ENCODE measurements at places on chromosomes 2 and 18. TPM values are rescaled to one million over a fixed set of nuclear protein-coding genes. Genes with fewer than 3 reads are reported as not detected.

DNA sequence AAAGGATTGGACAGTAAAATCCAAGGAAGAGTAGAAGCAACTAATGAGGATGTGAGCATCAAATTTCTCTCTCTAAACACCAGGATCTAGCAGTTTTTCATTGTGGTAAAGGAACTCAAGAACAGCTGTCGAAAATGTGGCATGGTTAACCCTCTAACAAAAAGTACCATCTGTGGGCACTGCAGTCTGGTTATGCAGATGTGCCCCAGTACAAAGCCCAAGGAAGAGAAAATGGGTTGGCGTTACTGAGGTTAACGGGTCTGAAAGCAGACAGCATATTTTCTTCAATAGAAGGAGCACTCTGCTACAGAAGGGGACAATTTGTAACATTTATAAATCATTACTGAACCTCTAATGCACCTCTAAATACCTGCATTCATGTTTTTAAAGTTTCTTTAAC lies 253.0 kb upstream of the HNRNPA3 start:
- H3K4me3 ChIP-seq: no peak overlapping the region
- H3K27me3 ChIP-seq: peaks cover 1% of the 10 kb centered on the region
- no peaks in the 10 kb centered on the region for H3K4me1 ChIP-seq
- H3K36me3 ChIP-seq: no peaks in the 10 kb centered on the region
- DNase-seq: no peak
- H3K27ac ChIP-seq: no peak overlapping the region

DNA sequence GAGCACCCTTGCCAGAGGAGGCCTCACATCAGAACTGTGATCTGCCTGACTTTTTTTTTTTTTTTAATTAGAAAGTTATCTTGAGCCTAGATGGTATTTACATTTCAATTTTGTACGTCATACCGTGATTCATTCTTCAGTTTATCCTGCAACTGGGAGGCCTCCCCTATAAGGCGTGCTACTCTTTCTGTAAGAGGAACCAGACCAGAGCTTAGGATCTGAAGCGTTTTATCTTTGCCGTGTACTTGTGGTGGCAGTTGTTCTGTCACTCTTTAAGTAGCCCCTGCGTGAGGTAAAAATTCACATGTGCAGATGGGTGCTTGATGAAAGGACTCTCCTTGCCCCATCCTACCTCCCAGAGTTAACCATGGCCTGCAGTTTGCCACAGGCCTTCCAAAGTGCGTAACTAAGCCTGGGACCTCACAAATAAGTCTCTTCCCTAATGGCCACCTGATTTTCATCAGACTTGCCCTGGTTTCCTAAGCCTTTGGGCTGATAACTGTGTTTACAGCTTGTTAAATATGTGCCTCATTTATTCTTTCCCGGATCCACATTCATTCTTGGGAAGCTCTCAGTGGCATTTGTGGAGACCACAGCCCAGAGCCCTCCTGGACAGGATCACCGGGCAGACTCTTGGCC lies 96.0 kb downstream of the MTCL1 start:
- peaks cover 2% of the 10 kb centered on the region for H3K27me3 ChIP-seq
- peak overlapping the region; percentile 99 for H3K27ac ChIP-seq

GRCh38 chr2:30678410-30679137 lies 128.7 kb downstream of the CAPN13 start:
- no peak for DNase-seq
- no peak overlapping the region for H3K4me3 ChIP-seq
- H3K36me3 ChIP-seq: no peaks in the 10 kb centered on the region
- peaks cover 2% of the 10 kb centered on the region for H3K27me3 ChIP-seq

- H3K27me3 ChIP-seq: peaks cover under 1% of the 10 kb centered on the region
- H3K36me3 ChIP-seq: no peaks in the 10 kb centered on the region
- DNase-seq: no peak
- H3K4me3 ChIP-seq: no peak overlapping the region
These were observed 187.0 kb downstream of the OSR1 start for GRCh38 chr2:19171409-19171808.

DNA sequence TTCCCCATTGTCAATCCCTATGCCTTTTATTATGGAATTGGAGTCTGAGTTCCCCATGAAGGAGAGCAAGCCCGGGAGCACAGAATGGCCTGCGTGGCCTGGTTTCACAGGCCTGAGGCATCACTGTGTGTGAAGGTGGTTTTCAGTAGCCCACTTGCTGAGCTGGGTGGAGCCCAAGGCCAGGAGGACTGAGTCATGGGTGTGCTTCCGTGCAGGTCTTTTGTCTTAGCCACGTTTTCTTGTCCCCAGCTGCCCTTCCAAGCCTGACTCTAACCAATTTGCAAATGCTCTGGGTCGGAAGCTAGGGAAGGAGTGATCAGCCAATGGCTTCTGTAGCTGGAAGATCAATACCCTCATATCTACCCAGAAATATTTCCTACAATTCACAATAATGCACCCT lies 119.2 kb downstream of the MAPK4 start:
- no peaks in the 10 kb centered on the region for H3K4me1 ChIP-seq
- peaks cover 3% of the 10 kb centered on the region for H3K27me3 ChIP-seq
- no peak overlapping the region for H3K4me3 ChIP-seq
- no peaks in the 10 kb centered on the region for H3K36me3 ChIP-seq
- no peak for DNase-seq

GRCh38 chr2:16037808-16038457 lies 97.6 kb downstream of the MYCN start:
- no peak for DNase-seq
- H3K27ac ChIP-seq: no peak overlapping the region

GRCh38 chr2:21836719-21837118 lies 713.0 kb downstream of the TDRD15 start:
- DNase-seq: no peak
- H3K36me3 ChIP-seq: no peaks in the 10 kb centered on the region
- H3K27ac ChIP-seq: no peak overlapping the region
- peaks cover 1% of the 10 kb centered on the region for H3K27me3 ChIP-seq
- H3K4me1 ChIP-seq: no peaks in the 10 kb centered on the region

- no peak for DNase-seq
- no peak overlapping the region for H3K27ac ChIP-seq
- H3K4me1 ChIP-seq: peaks cover 37% of the 10 kb centered on the region
- peaks cover 1% of the 10 kb centered on the region for H3K27me3 ChIP-seq
These were observed 85.5 kb downstream of the LTBP1 start for GRCh38 chr2:33032245-33032644.

GRCh38 chr2:97918818-97919217 lies 76.9 kb downstream of the TMEM131 start:
- H3K36me3 ChIP-seq: peaks cover 54% of the 10 kb centered on the region
- no peak overlapping the region for H3K27ac ChIP-seq
- H3K4me1 ChIP-seq: peaks cover 20% of the 10 kb centered on the region
- H3K4me3 ChIP-seq: no peak overlapping the region
- no peak for DNase-seq

DNA sequence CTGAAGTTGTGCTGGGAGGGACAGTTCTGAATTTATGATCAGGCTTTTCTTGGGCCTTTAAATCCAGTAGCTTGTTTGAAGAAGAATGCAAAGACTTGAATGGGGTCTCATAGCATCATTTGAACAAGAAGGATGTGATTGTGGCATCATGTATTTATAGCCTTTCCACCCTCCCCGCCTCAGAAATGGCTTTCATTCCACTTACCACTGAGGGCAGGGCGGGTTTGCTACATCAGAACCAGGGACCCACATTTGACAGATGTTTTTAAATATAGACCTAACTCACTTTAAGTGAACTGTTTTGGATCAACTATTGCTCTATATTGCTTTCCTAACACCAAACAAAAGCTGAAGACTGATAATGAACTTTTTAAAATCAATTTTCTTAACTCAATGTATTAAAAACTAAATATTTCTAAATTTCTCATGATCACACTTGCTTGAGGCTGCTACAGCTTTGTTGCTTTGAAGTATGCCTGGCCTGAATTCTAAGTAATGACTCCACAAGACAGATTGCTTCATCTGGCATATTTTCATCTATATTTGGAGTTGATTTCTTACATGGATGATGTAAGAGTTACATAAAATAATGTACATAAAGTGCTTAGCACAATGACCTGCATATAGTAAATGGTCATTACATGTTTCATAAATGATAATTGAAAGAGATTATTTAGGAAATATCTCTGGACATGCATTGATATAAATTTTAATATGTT lies 1552.9 kb upstream of the SLC39A10 start:
- no peak for DNase-seq
- H3K27me3 ChIP-seq: no peaks in the 10 kb centered on the region
- H3K4me3 ChIP-seq: no peak overlapping the region
- no peaks in the 10 kb centered on the region for H3K4me1 ChIP-seq

DNA sequence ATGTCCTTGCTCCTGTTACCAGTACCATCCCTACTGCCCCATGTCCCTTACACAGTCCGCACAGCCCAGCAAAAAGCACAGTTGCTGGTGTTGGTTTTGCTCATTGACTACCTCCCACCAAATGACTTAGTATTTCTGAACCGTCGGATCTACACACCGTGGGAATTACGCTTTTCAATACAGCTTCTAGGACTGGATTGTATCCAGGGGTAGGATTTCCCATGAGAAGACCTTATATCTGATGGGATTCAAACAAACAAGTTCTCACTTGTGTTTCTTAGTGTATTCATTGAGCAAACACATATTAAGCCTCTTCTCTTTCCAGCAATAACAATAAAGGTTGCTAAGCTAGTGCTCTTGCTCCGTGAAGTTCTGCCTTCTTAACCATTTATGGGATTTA lies 25.8 kb downstream of the TRAPPC12 start:
- H3K4me3 ChIP-seq: no peak overlapping the region
- no peak overlapping the region for H3K27ac ChIP-seq
- no peak for DNase-seq
- H3K36me3 ChIP-seq: peaks cover 10% of the 10 kb centered on the region
- H3K4me1 ChIP-seq: no peaks in the 10 kb centered on the region

DNA sequence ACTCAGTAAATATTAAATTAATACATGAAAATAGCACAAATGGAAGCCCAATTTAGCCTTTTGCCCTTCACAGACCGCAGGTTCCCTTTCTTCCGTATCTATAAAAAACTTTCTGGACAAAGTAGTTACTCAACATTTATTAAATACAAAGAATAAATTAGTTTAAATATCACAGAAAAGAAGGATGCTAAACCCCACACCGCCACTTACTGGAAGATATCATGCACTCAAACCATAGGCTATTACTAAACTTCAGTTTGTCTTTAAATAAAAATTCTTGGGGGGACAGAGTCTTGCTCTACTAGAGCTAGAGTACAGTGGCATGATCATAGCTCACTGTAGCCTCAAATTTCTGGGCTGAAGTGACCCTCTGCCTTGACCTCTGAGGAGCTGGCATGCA lies 120.7 kb upstream of the FHL2 start:
- no peak overlapping the region for H3K27ac ChIP-seq
- H3K36me3 ChIP-seq: no peaks in the 10 kb centered on the region
- peaks cover 43% of the 10 kb centered on the region for H3K4me1 ChIP-seq
- no peak overlapping the region for H3K4me3 ChIP-seq
- DNase-seq: no peak

GRCh38 chr2:16019617-16020351 lies 79.4 kb downstream of the MYCN start:
- no peak overlapping the region for H3K27ac ChIP-seq
- no peaks in the 10 kb centered on the region for H3K27me3 ChIP-seq
- no peaks in the 10 kb centered on the region for H3K36me3 ChIP-seq

DNA sequence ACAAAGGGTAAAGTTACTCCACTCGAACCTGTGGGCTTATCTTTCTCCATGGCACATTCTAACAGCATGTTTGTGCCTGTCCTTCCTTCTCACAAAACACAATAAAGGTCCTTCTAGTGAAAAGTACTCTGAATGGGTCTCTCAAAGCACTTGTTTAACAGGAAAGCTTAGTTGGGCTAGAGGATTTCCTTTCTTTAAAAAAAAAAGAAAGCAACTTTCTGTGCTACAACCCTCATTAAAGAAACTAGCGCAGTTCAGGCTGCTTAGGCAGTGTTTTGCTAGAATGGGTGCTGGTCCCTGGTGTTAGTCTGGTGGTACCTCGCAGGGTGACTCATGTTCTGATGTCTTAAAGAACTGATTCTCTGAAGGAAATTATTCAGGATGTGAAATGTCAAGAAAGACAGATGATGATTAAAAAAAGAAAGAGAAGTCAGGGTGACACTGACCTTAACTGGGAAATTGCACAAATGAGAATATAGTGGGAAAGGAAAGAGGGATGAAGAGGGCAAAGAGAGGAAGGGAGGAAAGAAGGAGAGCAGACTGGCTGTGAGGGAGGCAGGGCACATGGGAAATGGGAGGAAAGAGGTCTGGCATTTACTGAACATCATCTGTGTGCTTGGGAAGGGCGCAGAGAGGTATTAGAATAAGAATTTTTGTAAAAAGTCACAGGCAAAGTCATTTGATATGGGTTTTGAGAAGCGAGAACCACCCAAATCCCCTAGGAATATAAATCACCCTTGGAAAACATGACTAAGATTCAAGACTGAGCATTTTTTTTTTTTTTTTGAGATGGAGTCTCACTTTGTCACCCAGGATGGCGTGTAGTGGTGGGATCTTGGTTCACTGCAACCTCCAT lies 74.9 kb downstream of the ATP8B1 start:
- H3K27me3 ChIP-seq: peaks cover 7% of the 10 kb centered on the region
- H3K27ac ChIP-seq: peak overlapping the region; percentile 72
- H3K4me1 ChIP-seq: peaks cover 47% of the 10 kb centered on the region
- H3K4me3 ChIP-seq: no peak overlapping the region

GRCh38 chr2:127598711-127599110 lies 47.2 kb upstream of the GPR17 start:
- H3K27me3 ChIP-seq: no peaks in the 10 kb centered on the region
- H3K36me3 ChIP-seq: peaks cover 57% of the 10 kb centered on the region
- no peak overlapping the region for H3K4me3 ChIP-seq
- H3K4me1 ChIP-seq: peaks cover 44% of the 10 kb centered on the region
- no peak for DNase-seq

GRCh38 chr18:45275367-45276113 lies 339.7 kb upstream of the SLC14A2 start:
- DNase-seq: peak; percentile 35
- H3K4me1 ChIP-seq: no peaks in the 10 kb centered on the region
- no peak overlapping the region for H3K27ac ChIP-seq
- H3K27me3 ChIP-seq: peaks cover 9% of the 10 kb centered on the region

GRCh38 chr18:79274823-79275222 lies 120.9 kb upstream of the NFATC1 start:
- H3K27ac ChIP-seq: no peak overlapping the region
- peaks cover 13% of the 10 kb centered on the region for H3K4me1 ChIP-seq
- no peak for DNase-seq

GRCh38 chr2:16726577-16726976 lies 60.9 kb upstream of the CYRIA start:
- no peaks in the 10 kb centered on the region for H3K27me3 ChIP-seq
- H3K4me3 ChIP-seq: no peak overlapping the region
- H3K27ac ChIP-seq: no peak overlapping the region

COLEC12 gene
- total RNA-seq: not detected

WDR75 gene
- 25.2 TPM for total RNA-seq

GCG gene
- not detected for total RNA-seq

ITGB6 gene
- 0.21 TPM for total RNA-seq

LYG2 gene
- total RNA-seq: not detected

RGPD8 gene
- 6.1 TPM for total RNA-seq

COL3A1 gene
- 594 TPM for total RNA-seq

CCBE1 gene
- 161 TPM for total RNA-seq

SKOR2 gene
- not detected for total RNA-seq

ACADL gene
- total RNA-seq: not detected

HEATR5B gene
- total RNA-seq: 11.4 TPM

Data from HFFc6 (cell line).